Right kidney (tissue), 9 donors: ENCODE measurements at places on chromosomes 5 and 9.

GRCh38 chr5:134249469-134250379 is 23.9 kb upstream of the PPP2CA start:
- no peak for DNase-seq

GRCh38 chr5:116573702-116574366 is 789 bp downstream of the SEMA6A start:
- DNase-seq: peak; percentile 87

DNA sequence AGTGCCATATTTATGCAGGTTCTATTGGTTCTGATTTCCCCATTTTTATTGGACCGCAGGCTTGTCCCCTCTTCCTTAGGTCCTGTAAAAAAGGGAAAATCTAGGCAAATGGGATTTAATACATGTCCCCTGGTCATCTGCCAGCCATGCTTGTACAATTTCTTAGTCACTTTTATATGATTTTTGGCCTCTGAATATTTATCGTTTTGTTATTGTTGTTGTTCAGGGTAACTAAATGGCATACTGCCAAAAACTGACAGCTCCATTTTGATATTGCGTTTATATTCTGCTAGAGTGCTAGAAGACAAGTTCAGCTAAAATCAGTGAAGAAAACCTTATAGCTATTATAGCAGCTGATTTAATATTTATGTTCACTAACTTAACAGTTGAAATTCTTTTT is 770.2 kb upstream of the FAM174A start:
- no peak for DNase-seq

DNA sequence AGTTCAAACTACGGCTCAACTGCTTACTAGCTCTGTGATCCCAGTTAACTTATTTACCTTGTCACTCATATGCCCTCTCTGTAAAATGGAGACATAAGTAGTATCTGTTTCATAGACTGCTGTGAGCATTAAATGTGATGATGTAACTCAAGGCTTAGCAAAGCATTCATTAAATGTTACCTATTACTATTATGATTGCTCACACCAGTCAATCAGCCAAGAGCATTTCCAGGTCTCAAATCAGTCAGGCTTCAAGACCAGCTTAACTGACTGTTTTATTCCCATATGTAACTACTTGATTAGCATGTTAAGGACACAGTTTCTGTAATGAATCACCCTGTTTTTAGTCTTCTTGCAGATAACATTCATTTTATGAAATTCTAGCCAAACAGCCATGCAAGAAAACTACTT is 413.3 kb downstream of the MLLT3 start:
- DNase-seq: no peak

- no peak for DNase-seq
Measured at GRCh38 chr5:5531371-5531770, 108.9 kb downstream of the ICE1 start.

DNA sequence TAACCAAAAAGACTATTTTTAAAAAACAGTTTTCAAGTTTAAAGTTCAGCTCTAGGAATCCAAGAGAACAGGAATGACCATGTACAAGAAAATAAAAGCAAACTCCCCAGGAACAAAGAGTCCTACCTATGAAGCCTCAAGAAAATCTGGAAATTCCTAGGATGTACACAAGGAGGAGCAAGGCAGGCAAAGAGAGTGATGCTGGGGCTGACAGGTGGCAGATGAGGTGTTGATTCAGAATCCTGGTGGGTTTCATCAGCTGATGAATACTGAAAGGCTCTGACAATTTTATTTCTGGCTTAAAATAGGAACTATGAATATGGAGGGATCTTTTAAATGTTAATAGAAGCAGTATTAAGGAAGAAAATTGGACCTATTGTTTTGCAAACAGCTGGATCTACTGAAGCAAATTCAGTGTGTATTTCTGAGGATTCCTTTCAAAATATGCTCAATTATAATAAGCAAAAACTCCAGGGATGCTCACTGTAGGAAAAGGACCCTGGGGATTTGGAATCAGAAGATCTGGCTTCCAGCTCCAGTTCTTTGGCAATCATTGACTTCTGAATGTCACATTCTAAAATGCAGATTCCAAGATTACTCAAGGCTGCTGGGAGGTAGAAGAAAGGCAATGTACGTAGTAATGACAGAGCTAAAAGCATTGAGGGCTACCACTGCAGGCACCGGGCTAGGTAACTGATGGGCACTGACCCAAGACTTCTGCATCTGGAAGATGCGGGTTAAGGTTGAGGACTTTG is 28.0 kb upstream of the SH3RF2 start:
- no peak for DNase-seq

GRCh38 chr9:38243993-38244392 is 148.5 kb upstream of the ALDH1B1 start:
- DNase-seq: no peak

DNA sequence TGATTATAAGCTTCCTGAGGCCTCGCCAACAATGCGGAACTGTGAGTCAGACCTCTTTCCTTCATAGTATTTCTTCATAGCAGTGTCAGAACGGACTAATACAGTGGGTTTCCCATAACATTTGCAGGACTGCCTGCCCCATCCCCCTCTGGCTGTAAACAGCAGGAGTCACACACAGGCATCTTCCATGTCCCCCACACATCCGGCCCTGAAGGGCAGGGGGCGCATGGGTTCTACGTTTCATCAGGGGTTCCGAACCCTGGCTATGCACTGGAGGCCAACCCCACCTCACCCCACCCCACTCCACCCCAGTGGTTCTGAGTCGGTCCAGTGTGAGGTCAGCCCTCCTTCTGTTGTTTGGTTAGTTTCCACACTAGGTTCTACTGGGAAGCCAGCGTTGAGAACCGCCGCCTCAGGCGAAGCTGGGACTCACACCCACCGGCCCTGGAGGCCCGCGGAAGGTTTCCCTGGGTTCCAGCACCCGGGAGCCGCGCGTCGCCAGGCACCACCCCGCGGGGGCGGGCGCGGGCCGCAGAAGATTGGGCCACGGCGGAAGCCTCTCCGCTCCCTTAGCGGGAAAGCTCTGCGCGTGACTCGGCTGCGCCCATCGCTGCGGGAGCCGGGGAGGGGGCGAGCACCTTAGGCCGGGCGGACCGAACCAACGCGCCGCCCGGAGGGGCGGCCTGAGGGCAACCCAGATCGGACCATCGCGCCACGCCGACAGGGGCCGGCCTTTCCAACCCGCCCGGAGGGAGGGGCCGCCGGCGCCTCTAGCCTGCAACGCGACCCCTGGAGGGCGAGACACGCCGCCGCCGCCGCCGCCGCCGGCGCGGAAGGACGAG is at the start of gene RUSC2:
RUSC2 (plus strand) TSS at position 799 of the 842 bp plus-strand sequence. CDS start 56,411 bp downstream, outside the sequence.
- DNase-seq: peak; percentile 98

- DNase-seq: no peak
Measured at GRCh38 chr5:179306191-179307012, 38.9 kb downstream of the ADAMTS2 start.
